GM03348 (cell line): ENCODE measurements at places on chromosomes 1 and 21.

DNA sequence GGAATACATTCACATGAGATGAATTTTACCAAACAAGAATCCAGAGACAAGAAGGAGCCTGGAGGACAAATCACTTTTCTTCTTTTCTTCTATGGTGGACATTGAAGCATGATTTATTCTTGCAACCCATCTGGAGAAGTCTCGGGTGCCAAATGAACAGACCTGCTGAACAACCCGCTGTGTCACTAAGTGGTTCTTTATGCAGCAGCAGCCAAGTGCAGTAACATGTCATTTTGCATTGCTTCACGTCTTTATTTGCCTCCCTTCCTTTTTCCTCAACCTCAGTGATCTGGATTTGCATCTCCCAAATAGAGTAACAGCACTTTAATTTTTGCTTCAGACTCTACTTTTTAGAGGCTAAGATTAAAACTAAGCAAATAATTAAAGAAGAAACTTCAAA lies 50.0 kb upstream of the TENT5C start:
- no peak for DNase-seq

- no peak for DNase-seq
These were observed 217.9 kb upstream of the NRIP1 start for GRCh38 chr21:15282665-15283064.

DNA sequence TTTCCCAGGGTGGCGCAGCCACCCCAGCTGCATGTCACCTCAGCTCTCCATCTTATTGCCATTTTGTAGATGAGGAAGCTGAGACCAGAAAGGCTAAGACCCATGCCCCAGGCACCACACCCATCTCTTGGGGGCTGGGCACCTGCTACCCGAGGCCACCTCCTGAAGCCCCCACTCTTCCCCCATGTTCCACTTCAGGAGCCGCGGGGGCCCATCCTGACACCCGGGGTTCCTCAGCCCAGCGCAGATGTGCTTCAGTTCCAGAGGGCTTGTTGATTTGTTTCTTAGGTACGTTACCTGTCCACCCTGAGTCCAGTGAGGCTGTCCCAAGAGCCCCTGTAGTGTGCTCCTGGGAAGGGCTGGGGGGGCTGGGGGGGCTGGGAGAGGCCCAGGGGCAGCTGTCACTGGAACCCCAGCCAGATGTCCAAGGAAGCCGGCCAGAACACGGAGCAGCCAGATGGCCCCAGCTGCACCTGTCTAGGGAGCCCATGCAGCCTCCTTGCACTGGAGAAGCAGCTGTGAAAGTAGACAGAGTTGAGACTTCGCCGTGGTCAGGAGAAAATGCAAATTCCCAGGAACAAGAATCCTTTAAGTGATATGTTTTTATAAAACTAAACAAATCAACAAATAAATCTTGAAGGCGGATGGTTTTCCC lies 17.1 kb upstream of the CCDC27 start:
- DNase-seq, result no peak

DNA sequence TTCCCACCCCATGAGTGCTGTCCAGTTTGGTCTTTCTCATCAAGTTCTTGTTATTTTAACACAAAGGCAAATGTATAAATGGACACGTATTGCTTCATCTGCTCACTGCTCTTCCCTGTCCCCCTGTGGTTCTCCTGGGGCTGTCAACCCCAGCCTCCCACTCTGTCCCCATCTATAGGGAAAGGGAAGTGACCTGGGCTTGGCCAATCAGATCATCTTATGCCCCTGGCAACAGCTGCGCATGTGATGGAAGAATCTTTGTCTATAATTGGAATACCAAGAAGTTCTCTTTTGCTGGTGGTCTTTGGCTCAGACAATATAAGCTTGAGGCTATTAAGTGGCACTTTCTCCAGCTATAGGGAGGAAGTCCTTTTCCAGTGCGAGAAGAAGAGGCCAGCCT lies 4.7 kb upstream of the CCSAP start:
- DNase-seq, result no peak

DNA sequence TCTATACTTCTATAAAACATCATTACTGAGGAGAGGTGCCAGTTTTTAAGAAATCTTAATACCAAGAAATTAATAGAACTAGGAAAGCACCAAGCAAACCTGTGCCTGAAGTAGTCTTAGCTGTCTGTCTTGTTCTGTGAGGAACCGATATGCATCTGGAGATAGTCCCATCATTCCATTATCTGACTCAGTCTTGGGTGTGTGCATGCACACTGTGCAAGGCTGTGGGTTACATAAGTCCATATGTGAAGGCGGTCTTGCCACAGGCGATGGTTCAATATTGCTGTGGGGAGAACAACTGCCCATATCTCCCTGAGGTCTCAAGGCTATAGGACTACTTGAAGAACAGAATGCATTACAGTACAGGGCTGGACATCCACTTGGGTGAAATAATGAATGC lies 33.8 kb downstream of the STIL start:
- peak; percentile 21 for DNase-seq
